Vagina (tissue), 2 donors: ENCODE measurements at places on chromosomes 2 and 18.

- H3K4me3 ChIP-seq: no peak overlapping the region
- H3K27ac ChIP-seq: no peak overlapping the region
- DNase-seq: no peak
Observed at GRCh38 chr2:160695402-160696086, 201.9 kb upstream of the RBMS1 start.

DNA sequence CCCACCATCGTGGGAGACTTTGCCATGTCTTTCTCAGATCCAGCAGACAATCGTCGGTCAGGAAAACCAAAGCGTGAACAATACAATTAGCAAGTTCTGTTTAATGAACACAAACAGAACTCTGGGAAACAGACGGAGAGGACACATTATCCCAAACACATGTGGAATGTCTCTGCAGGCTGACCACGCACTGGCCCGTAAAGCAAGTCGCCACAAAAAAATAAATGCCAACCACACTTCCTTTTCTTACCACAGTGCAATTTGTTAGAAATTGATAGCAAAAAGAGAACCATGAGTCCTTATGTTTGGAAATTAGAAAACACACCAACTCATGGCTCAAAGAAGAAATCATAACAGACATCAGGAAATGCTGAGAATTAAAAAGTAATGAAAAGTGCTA lies 210.9 kb downstream of the TWIST2 start:
- H3K27me3 ChIP-seq: no peaks in the 10 kb centered on the region
- no peaks in the 10 kb centered on the region for H3K4me1 ChIP-seq
- DNase-seq: no peak

DNA sequence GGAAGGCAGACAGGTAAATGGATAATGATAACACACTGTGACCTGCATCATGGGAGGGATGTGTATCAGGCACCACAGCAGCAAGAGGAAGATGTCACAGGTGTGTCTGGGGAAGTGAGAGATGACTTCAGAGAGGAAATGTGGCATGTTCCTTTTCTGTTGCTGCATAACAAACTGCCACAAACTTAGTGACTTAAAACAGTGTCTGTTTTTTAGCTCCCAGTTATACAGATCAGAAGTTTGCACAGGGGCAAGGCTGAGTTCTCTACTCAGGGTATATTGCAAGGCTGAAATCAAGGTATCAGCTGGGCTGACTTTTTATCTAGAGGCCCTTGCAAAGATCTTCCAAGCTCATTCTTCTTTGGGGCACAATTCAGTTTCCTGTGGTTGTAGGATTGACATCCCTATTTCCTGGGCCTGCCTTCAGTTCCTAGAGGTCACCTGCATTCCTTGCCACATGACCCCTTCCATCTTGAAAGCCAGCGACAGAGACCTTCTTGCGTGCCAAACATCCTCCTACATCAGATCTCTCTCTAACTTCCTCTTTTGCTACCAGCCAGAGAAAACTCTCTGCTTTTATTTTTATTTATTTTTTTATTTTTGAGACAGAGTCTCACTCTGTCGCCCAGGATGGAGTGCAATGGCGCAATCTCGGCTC lies 2.1 kb upstream of the MAP3K2 start:
- H3K27me3 ChIP-seq: no peaks in the 10 kb centered on the region
- H3K4me1 ChIP-seq: peaks cover 22% of the 10 kb centered on the region
- H3K27ac ChIP-seq: no peak overlapping the region
- H3K4me3 ChIP-seq: no peak overlapping the region

GRCh38 chr2:1782514-1782913 lies 38.2 kb upstream of the PXDN start:
- H3K27ac ChIP-seq: no peak overlapping the region
- no peaks in the 10 kb centered on the region for H3K36me3 ChIP-seq
- H3K27me3 ChIP-seq: no peaks in the 10 kb centered on the region

DNA sequence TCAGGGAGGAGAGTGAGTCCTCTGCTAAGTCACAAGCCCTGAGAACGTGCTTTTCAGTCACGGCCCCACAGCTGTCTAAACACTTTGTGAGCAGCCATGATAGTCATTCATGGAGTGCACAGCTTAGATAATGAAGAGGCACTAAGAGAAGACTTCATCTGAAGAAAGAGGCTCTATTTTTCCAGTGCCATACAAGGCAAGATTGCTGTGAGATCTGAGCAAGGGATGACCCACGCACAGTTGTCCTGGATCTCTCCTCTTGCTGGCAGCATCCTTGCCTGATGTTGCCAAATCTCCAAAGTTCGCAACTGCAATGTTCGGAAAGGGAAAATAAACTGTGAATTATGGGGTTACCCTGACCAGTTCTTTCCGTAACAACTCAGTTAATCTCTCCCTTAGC lies 418.7 kb downstream of the MEIS1 start:
- H3K27me3 ChIP-seq: no peaks in the 10 kb centered on the region
- H3K4me1 ChIP-seq: peaks cover 4% of the 10 kb centered on the region
- H3K36me3 ChIP-seq: no peaks in the 10 kb centered on the region
- DNase-seq: no peak
- peak overlapping the region; percentile 46 for H3K27ac ChIP-seq

DNA sequence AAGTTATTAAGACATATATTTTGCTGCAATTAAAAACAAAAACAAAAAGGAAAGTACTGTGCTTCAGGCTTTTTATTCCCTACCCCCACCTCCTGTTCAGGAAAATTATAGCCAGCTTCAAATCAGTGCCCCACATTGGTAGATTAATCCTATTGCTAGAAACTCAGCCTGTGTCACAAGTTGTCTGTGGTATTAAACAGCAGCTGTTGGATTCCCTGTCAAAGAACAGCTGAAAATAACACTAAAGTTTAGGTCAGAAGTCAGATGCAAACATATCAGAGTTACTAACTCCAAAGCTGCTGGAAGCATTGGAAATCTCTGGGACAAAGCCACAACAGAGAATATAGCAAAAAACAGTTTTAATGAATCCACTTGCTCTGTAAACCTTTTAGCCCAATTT lies 818 bp upstream of the CCDC141 start:
- no peak overlapping the region for H3K27ac ChIP-seq
- DNase-seq: no peak
- no peaks in the 10 kb centered on the region for H3K4me1 ChIP-seq

DNA sequence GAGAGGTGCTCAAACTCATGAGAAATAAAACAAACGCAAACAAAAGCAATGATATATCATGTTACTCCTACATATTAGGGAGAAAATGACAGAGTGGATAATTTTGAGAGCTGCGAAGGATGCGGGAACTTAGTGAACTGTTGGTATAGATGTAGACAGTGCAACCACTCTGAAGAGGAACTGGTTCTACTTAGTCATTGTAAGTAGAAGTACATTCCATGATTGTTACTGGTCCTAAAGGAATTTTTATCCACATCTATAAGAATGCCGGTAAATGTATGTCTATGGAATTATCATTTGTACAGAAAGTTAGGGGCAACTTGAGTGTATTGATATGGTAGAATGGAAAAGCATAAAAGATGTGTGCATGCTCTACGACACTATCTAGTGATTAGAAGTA lies 1238.4 kb downstream of the LRP1B start:
- DNase-seq: no peak
- no peaks in the 10 kb centered on the region for H3K27me3 ChIP-seq
- H3K27ac ChIP-seq: no peak overlapping the region
- H3K4me3 ChIP-seq: no peak overlapping the region
- no peaks in the 10 kb centered on the region for H3K4me1 ChIP-seq

DNA sequence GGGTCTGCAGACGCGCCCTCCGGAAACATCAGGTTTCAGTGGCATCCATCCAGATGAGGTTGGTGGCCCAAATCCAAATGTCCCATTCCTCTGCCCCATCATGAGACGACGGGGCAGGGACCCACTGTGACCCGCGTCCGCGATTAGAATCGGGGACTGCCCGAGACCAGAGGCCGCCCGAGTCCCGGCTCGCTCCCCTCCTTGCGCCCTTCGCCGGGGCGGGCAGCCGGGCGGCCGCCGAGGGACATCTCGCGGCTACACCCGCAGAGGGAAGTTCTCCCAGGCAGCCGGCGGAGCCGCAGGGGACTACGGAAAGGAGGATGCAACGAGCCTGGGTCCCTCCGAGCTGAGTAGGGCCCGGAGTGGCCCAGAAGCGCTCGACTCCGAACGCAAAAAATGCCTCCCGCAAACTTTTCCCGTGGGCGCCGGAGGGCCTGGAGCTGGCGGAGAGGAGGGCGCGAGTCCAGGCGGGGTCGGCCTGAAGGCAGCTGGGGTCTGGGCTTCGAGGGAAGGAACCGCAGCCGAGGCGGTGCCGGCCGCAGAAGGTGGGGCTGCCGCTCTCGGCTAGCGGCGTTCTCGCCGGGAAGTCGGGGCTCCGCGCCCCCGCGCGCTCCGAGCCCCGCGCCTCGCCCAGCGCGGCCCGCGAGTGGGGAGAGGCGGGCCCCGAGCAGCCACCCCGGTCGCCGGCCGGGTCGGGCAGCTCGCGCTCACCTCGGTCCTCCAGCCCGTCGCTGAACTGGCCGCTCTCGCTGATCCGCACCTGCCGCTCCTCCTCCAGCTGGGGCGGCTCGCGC lies 580 bp downstream of the TMEM163 start:
- peaks cover 11% of the 10 kb centered on the region for H3K4me1 ChIP-seq
- H3K36me3 ChIP-seq: no peaks in the 10 kb centered on the region
- no peak overlapping the region for H3K27ac ChIP-seq
- H3K27me3 ChIP-seq: no peaks in the 10 kb centered on the region
- peak overlapping the region; percentile 19 for H3K4me3 ChIP-seq
- no peak for DNase-seq

- no peak for DNase-seq
- peak within 1 kb of the TSS; percentile 18 for H3K4me3 ChIP-seq
- H3K27ac ChIP-seq: no peak within 1 kb of the TSS
- no peaks in the 10 kb centered on the region for H3K27me3 ChIP-seq
Observed at GRCh38 chr2:238138331-238139195, at the start of gene KLHL30. KLHL30 (plus strand) TSS chr2:238138668; CDS start chr2:238140755, 2,087 bp downstream.

GRCh38 chr2:73610111-73610510 lies 32.1 kb downstream of the NAT8 start:
- H3K4me3 ChIP-seq: no peak overlapping the region
- H3K36me3 ChIP-seq: peaks cover 19% of the 10 kb centered on the region
- no peak for DNase-seq
- H3K4me1 ChIP-seq: no peaks in the 10 kb centered on the region
- H3K27me3 ChIP-seq: no peaks in the 10 kb centered on the region

DNA sequence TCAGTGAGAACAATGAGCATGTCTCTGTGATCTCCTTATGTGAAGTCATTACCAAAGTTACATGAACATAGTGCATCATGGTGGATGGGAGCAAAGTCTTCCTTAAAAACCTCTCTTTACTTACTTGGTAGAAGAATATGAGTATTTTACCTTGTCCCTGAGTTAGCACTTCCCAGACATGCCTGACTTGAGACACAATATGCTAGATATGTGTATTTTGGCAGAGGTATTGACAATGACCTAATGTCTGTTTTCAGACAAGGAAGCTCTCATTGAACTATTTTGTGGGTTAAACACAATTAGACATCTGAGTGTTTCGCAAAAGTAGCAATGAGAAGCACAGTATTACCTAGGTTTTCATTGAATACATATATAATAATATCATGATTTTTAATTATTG lies 99.1 kb upstream of the MC4R start:
- no peak overlapping the region for H3K27ac ChIP-seq
- DNase-seq: no peak
- no peak overlapping the region for H3K4me3 ChIP-seq
- no peaks in the 10 kb centered on the region for H3K36me3 ChIP-seq
- no peaks in the 10 kb centered on the region for H3K4me1 ChIP-seq

GRCh38 chr2:182852801-182853200 lies 13.6 kb downstream of the FRZB start:
- no peak overlapping the region for H3K27ac ChIP-seq
- no peaks in the 10 kb centered on the region for H3K36me3 ChIP-seq
- H3K27me3 ChIP-seq: no peaks in the 10 kb centered on the region
- no peak overlapping the region for H3K4me3 ChIP-seq

DNA sequence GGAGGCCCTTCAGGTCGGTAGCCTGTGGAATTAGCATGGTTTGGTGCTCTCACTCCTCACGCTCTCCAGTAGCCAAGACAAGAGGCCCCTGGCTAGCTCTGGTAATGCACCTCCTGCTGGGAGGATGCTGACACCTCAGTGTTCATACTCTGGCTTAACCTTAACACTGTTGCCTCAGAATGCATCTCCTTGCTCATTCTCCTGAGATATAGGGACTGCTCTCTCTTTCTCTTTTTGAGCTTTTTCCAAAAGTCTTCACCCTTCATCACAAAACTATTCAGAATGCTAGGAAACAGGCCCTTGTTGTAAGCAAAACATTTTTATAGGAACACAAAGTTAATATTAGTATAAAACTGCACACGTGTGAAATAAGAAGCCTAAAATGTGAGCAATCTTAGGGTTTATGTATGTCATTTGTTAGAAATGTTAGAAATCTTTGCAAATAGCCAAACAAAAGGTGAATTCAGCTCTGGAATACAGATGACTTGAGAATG lies 17.3 kb upstream of the IMPA2 start:
- no peaks in the 10 kb centered on the region for H3K36me3 ChIP-seq
- DNase-seq: no peak
- peaks cover 26% of the 10 kb centered on the region for H3K4me1 ChIP-seq
- H3K4me3 ChIP-seq: no peak overlapping the region
- no peaks in the 10 kb centered on the region for H3K27me3 ChIP-seq

DNA sequence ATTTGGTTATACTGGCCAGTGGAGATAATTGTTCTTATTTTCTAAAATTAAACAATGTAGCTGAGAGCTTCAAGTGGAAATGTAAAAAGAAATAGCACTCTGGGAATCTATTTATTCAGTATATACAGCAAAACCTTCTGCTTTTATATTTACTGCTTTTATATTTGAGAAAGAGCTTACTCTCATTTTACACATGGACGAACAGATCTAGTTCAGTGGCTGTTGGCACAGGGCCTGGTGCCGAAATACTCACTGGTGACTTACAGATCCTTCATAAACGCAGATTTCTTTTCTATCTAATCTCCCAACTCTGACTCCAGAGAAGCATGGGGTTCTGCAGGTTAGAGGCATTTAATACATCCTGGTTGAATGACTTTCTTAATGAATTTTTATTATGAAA lies 266.2 kb downstream of the ASXL3 start:
- no peaks in the 10 kb centered on the region for H3K36me3 ChIP-seq
- no peak overlapping the region for H3K4me3 ChIP-seq
- no peak for DNase-seq
- no peaks in the 10 kb centered on the region for H3K4me1 ChIP-seq
- no peaks in the 10 kb centered on the region for H3K27me3 ChIP-seq

DNA sequence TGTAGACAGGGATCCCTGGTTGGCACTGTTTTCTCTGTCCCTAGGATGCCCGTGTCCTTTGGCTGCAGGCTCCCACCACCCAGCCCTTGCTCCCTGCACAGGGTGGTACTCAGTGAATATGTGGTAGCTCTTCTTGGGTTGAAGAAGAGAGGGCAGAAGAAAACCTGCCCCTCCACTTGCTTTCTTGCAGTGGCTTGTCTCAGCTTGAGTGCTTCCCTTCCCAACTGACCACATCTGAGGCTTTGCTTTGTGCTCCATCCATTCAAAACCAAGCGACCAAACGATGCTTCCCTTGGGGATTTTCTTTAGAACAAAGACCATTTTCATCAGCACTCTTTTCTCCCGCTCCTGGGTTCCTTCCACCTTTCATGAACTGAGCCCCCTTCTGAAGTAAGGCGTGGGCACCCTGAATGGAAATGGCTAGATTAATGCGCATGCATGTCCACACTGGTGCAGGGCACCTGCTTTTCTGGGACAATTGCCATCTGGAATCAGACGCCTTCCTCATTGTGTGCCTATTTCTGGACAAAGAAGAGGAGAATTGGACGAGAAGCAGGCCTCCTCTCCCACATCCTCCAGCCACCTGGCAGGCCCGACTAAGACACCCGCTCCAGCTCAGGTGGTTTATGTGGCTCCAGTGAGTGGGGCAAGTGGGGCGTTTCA lies 59.1 kb downstream of the ARL4C start:
- no peak overlapping the region for H3K4me3 ChIP-seq
- no peak overlapping the region for H3K27ac ChIP-seq
- H3K27me3 ChIP-seq: no peaks in the 10 kb centered on the region
- no peak for DNase-seq
- no peaks in the 10 kb centered on the region for H3K36me3 ChIP-seq

GRCh38 chr2:106178716-106179115 lies 15.4 kb downstream of the UXS1 start:
- no peaks in the 10 kb centered on the region for H3K36me3 ChIP-seq
- no peak for DNase-seq
- no peak overlapping the region for H3K27ac ChIP-seq
